CD8-positive, alpha-beta T cell (primary cell): ENCODE measurements at places on chromosomes 3 and 15.

DNA sequence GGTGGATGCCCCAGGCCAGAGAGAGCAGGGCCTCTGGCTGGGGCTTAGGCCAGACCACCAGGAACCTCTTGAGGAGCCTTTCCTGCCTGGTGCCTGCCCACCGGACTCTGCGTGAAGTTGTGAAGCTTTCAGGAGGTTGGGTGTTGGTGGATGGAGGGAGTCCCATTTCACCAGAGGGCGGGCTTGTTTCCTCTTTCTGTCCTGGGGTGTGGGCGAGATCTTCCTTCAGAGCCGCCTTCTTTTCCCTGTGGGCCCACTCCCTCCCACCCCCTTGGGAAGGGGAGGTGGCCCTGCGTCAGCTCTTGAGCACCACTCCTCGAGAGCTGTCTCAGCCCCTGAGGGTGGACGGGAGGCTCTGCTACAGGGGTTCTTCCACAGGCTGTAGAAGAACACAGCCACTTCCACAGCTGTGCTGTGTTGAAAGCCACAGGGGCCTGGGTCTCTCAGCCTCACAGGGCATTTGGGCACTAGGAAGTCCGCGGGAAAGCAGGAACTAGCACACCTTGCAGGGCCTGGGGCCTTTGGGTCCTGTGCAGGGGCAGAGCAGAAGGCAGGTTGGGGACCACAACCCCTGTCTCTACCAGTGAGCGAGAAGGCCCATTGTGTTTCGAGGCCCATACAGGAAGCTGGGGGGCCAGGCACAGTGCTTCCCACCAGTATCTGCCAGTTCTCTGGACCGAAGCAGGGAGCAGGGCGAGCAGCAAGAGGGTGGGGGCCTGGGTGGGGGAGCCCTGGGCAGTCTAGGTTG is 2.1 kb downstream of the AMIGO3 start:
- peak; percentile 6 for DNase-seq

DNA sequence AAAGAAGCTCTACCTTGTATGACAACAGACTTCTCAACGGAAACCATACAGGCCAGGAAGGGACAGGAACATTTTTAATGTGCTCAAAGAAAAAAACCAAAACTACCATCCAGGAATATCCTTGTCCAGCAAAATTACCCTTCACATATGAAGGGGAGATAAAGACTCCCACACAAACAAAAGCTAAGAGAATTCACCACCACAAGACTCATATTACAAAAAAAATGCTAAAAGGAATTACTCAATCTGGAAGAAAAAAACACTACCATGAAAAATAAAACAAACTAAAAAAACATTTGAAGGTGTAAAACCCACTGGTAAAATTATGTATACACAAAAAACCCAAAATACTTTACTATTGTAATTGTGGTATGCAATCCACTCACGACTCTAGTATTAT is 57.2 kb downstream of the DLG1 start:
- no peak for DNase-seq

DNA sequence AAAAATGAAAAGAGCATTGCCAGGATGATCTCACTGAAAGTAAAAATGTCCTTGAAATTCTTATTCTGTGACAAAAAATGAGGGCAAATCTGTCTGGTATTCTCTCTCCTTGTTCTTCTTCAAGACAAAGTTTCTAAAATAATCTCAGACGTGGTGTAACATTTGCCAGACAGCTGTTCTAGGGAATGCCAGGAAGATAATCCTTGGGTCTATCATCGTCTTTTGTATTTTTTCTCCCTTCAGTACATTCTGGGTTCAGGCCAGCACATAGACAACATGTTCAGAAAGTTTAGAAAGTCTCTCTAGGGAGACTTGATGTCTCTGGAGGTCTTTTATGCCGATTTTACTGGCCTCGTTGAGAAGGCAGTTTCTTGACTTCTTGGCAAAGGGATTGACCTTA is 121.2 kb upstream of the HES1 start:
- DNase-seq: no peak

DNA sequence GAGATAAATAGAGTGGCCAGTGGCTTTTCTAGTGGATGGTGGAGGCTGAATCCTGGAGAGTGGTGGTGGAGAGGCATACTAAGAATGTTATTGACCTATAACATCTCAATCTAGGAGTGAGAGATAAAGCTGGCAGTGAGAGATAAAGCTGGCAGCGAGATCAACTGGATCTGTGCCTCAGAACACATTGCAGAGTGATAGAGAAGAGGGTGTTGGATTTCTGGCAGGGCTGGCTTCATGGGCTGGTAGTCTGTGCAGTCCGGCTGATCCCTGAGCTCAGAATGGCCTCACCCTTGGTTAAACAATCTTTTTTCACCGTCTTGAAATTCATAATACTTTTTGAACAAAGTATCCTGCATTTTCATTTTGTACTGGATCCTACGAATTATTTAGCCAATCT is 221.2 kb downstream of the NLGN1 start:
- no peak for DNase-seq

DNA sequence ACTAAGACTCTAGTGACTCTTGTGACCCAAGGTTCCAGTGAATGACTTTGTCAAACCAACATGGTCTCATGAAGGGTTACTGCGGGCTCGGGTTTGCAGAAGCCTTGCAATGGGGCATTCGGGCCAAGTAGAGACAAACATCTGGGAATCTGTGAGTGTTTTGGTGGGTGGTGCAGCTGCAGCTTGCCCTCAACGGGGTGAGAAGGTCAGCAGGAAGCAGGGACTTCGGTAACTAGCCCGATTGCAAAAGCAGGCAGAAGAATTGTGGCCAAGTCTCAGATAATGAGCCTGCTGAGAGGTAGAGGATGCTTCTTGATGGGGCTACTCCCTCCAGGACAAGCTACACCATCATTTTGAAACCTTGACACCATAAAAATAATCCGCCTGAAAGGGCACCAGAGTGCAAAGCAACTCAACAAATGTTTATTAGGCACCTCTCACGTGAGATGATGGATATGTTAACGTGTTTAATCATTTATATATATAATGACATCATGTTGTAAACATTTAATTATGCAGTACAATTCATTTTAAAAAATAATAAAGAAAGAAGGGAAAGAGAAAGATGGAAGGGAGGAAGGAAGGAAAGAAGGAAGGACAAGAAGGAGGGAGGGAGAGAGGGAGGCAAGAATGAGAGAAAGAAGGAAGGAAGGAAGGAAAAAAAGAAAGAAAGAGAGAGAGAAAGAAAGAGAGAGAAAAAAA is 263.9 kb upstream of the IGF1R start:
- DNase-seq: no peak

- DNase-seq: no peak
Observed at GRCh38 chr3:536417-536813, 339.9 kb downstream of the CHL1 start.

GRCh38 chr3:37935756-37936666 is 54.6 kb upstream of the VILL start:
- DNase-seq: no peak

GRCh38 chr3:51242939-51243338 is 142.2 kb upstream of the MANF start:
- no peak for DNase-seq

DNA sequence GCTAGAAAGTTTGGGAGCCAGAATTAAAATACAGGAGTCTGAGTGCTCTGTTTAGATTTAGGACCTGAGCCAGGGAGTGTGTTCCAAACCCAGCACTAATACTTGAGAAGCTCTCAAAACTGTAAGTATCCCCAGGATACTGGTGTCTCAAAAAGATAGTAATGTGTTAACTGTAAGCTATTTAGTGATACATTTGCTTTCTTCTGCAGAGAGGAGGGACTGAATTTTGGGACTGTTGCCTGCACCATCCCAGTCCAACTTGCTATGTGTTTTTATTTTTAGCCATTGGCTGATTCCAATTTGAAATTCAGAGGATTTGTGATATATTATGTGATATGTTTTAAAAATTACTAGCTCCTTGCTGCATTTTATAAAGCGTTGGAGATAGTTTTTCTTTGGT is 31.5 kb downstream of the UBE2E1 start:
- no peak for DNase-seq

GRCh38 chr15:101063891-101064794 is 145.0 kb downstream of the LRRK1 start:
- DNase-seq: no peak

GRCh38 chr15:31271224-31271635 is 55.4 kb upstream of the KLF13 start:
- DNase-seq: peak; percentile 10

DNA sequence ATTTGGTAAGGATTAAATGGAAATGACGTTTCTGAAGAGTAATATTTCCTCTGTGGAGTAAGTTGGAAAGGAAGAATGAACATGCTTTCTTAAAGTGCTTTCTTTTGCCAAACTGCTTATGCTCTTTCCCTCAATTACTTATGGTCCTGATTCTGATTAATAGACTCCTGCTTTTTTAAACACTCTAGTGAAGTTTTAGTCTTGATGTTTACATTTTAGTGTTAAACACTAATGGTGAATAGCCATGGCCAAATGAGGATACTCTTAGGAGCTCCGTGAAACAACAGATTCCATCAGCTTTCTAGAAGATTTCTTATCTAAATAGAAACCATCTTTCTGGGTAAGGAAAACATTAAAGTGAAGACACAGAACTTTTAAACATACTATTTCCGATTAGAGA is 117.6 kb downstream of the P3H2 start:
- no peak for DNase-seq

- DNase-seq: no peak
Observed at GRCh38 chr3:22594990-22595389, 608.1 kb upstream of the UBE2E2 start.

GRCh38 chr15:90192961-90193786 is 8.0 kb upstream of the SEMA4B start:
- no peak for DNase-seq

GRCh38 chr3:181253796-181254195 is 264.3 kb upstream of the DNAJC19 start:
- DNase-seq: no peak

GRCh38 chr3:42685891-42686820 is 819 bp downstream of the KLHL40 start:
- DNase-seq: no peak

DNA sequence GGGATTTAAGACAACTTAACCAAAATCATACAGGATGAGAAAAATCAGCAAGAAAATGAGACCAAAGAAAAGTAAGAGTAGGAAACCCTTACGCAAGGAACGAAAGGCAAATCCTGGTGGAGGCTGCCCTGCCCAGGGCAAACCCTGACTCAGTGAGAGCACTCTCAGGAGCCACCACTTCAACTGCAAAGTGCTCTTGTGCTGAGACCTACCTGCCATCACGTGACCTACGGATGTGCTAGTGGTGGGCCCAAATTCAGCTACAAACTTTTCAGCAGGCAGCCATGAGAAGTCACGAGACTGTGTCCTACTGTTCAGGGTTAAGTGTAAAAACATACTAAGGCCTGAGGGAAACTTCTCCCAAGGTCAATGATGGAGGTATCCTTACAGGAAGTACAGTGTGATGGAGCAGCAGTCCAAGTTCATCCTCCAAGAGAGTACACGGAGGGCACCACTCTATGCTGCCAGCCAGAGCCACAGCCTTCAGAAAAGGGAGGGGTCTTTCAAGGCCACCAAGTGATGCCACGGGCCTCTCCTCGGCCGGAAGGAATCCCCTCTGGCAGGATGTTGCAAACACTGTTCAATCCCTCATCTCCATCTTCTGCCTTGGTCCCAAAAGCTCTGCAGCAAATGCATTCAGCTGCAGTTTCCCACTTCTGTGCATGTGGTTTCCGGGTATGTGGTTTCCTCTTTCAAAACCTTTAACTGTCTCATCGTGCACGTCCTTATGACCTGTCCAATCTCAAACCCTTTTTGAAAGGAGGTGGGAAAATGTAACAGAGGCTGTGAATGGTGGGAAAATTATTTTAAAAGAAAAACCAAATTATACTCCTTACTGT is 9.5 kb downstream of the CHSY1 start:
- DNase-seq: peak; percentile 67

DNA sequence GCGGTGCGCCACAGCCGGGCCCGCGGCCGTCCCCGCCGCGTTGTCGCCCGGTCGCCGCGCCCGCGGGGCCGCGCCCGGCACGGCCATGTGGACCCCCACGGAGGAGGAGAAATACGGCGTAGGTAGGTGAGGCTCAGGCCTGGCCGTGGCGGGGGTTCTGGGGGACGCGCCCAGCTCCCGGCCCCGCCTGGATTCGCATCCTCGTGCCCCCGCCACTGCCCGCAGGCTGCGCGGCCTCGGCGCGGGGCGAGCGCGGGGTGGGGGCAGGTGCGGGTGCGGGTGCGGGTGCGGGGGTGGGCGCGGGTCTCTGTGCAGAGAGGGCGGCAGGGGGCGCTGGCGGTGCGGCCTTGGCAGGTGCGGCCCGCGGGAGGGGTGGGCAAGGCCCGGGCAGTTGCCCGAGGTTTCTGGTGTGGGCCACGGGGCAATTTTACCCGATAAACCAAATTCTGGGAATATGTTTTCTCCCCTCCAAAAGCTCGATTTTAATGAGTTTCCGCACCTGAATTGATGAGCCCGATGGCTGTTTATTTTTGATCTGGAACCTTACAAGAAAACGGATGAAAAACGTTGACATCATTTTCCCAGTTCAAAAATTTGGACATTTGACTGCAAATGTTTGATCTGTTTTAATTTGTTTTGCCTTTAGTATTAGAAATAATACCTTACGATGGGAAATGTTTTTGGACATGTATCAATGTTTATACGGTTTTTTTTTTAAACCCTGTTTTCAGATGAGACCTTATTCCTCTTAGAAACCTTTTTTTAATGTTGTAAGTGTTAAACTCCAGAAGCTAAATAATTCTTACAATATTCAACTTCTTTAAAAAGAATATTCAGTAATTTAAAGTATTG is 678 bp downstream of the DOCK3 start:
- peak; percentile 53 for DNase-seq

GRCh38 chr3:3031326-3031725 is 78.8 kb downstream of the IL5RA start:
- no peak for DNase-seq

DNA sequence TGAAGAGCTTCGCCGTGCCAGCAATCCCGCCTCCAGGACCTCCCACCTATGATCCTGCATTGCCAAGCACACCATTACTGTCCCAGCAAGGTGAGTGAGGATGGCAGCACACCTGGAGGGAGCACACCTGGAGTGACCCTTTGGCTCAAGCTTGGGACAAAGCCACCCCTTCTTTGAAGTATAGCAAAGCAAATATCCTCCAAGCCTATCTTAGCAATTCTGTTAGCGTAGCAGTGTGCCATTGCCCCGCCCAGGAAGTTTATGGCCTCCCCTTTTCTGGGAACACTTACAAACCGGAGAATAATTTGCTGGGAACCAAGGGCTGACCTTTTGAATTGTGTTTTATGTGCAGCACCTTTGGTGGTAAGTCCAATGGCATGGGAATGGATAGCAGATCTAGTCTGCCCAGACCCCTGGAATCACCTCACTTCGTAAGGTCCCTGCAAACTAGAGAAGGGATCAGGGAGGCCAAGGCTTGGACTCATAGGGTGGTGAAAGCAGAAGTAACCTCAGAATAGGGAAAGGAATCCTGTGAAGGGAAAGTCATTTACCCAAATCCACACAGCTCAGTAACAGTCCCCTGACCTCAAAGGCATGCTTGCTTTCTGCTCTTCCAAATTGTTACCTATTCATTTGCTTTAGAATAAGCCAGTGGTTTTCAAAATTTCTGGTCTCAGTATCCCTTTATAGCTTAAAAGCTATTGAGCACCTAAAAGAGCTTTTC is 70.1 kb downstream of the HCN4 start:
- DNase-seq: no peak
